ENCODE measurements at places on chromosomes 5 and 9.
A peak's percentile ranks its signal among the peaks of the same experiment; 100 is the strongest.

- DNase-seq = no peak
These were observed 125.3 kb upstream of the MARCHF11 start for GRCh38 chr5:16304846-16305245.

- no peak for DNase-seq
These were observed 25.5 kb downstream of the ESM1 start for GRCh38 chr5:54959673-54960418.

- DNase-seq = no peak
These were observed 688.5 kb upstream of the CHD1 start for GRCh38 chr5:99617335-99617734.

GRCh38 chr5:1315709-1316587, 21.1 kb upstream of the TERT start:
- DNase-seq = peak; percentile 100

DNA sequence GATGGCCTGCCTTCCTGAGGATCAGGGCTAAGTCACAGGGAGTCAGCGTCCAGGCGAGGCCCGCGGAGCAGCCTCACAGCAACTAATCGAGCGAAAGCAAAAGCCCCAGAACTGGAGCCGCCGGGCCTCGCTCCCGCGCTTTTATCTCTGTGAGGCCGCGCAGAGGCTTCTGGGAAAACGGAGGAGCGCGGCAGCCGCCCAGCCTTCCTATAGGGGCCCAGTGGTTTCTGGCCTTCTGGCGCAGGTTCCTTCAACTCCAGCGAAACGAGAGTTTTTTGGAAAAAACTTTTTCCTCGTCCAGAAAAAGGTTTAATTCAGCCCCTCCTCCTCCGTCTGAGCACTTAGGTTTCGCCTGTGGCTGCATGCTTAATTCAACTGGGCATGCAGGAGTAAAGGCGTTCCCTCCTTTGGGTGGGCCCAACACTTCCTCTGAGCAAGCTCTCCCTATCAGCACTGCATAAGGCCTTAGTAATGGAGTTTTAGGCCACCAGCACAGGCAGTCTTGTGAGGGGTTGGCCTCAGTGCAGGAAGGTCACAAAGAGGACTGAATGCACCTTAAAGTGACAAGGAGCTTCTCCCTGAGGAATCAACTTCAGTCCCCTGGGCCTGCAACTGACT, at the start of gene MEIKIN:
TSS of gene MEIKIN (minus strand) at position 113 of the 618 bp plus-strand sequence. CDS start 158 bp downstream, outside the sequence.
- DNase-seq = no peak

DNA sequence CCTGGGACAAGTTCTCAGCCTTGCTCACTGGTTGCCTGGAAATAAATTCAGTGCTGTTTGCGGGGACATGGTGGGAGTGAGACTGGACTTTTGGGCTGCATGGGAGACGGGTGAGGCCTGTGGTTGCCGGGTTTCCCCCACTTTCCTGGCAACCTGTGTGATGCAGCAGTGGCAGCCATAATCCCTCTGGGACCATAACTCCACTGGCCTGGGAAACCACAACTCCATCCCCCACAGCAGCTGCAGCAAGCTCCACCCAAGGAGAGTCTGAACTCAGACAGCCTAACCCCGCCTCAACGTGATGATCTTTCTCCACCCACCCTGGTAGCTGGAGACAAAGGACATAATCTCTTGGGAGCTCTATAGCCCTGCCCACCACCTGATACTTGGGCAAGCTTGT, 349.9 kb downstream of the PIK3R1 start:
- peak; percentile 27 for DNase-seq

GRCh38 chr5:177133853-177134696, 502 bp downstream of the NSD1 start:
- DNase-seq = no peak

DNA sequence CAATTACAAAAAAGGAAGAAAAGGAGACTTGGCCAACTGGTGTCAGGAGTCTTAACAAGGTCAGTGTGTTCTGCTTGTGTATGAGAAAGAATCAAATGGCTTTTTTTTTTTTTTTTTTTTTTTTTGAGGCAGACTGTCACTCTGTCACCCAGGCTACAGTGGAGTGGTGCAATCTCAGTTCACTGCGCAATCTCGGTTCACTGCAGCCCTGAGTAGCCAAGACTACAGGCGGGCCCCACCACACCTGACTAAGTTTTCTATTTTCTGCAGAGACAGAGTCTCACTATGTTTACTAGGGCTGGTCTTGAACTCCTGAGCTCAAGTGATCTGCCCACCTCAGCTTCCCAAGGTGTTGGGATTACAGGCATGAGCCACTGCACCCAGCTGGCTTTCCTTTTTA, 3.1 kb upstream of the IL7R start:
- no peak for DNase-seq

DNA sequence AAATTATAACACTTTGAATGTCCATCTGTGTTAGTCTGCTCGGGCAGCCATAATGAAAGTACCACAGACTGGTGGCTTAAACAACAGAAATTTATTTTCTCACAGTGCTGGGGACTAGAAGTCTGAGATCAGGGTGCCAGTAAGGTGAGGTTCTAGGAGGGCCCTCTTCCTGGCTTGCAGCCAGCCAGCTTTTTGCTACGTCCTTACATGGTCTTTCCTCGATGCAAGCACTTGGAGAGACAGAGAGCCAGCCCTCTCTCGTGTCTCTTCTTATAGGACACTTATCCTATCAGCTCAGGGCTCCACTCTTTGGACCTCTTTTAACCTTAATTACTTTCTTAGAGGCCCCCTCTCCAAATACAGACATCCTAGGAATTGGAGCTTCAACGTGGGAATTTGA, 351.8 kb downstream of the SPOCK1 start:
- DNase-seq = no peak

DNA sequence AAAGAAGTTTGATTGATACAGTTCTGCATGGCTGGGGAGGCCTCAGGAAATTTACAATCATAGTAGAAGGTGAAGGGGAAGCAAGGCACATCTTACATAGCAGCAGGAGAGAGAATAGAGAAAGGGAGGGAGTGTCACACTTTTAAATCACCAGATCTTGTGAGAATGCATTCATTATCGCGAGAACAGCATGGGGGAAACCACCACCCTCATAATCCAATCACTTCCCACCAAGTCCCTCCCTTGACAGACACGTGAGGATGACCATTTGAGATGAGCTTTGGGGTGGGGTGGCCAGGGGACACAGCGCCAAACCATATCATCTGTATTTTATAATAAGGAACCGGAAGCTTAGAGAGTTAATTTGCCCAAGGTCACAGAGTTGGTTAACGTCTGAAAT, 13.7 kb upstream of the FOCAD start:
- DNase-seq = no peak

- no peak for DNase-seq
These were observed 31.7 kb upstream of the GRHPR start for GRCh38 chr9:37390759-37391158.

DNA sequence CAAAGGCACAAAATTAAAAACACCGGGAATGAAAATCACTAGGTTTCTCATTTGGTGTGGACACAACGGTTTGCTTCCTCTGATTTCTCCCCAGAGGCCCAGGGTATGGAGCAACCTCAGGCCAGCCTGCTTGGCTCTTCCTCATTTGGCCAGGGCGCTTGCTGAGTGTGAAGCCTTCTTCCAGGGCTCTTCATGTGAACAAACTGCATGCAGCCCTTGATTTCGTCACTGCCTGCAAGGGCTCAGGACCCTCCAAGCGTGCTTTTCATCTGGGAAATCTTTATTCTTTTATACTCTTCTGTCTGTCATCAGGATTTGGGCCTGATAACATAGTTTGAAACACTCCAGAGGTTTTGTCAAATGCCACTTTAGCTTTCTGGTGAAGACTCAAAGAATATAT, 122.6 kb upstream of the KLF4 start:
- DNase-seq = no peak

All from DMS153 (cell line).